Large intestine (tissue), 12 donors: ENCODE measurements at places on chromosomes 2 and 18. TPM values are rescaled to one million over a fixed set of nuclear protein-coding genes. Genes with fewer than 3 reads are reported as not detected.

DYNC1I2 gene
- 98.1 TPM for polyA plus RNA-seq

IL1RL1 gene
- 0.46 TPM for polyA plus RNA-seq

CCNYL1 gene
- 19.6 TPM for polyA plus RNA-seq

CRYGD gene
- 0.52 TPM for polyA plus RNA-seq

TRIM54 gene
- 0.60 TPM for polyA plus RNA-seq

DNA sequence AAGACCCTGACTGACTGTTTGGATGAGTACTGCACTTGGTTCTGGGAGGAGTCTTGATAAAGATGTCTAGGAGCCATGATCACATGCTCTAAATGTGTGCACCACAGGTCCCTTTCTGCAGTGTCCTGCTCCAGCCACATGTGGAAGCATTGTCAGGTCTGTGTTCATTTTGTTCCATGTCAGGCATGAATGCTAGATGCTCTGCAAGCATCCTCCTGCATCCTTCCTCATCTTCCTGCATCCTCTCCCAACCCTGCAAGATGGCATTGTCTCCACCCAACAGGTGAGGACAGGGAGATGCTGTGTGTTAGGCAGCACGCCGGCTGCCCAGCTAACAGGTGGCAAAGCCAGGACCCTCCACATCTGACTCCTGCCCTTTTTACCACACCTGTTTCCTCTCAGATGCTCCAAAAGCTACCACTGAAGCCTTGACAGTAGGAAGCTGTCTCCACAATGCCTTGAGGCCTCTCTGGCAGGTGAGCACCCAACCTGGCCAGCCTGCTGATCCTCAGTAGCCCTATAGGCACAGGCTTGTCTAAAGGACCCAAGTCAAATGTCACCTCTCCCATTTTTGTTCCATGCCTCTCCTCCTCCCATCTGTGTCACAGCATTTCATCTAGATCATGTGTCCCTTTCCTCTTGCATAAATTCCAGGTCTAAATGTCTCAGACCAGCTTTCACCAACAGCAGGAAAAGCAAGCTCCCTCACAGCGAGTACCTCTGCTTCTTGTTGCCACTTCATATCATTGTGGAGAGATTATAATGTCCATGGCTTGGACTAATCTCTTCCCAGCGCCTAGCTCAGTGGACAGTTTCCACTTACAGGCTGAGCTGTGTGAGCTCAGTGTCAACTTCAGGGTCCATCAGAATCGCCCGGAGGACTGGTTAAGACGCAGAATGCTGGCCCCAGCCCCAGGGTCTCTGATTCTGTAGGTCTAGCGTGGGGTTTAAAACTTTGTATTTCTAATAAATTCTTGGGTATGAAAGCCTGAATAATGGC lies 55.0 kb downstream of the TMEM163 start:
- DNase-seq: no peak

GRCh38 chr2:74499267-74499939 lies at the start of gene LBX2:
TSS of gene LBX2 (minus strand) at chr2:74499603. CDS start at chr2:74499537, 66 bp downstream.
- DNase-seq: no peak

GRCh38 chr2:36423172-36423571 lies 67.6 kb downstream of the CRIM1 start:
- peak; percentile 83 for DNase-seq

DNA sequence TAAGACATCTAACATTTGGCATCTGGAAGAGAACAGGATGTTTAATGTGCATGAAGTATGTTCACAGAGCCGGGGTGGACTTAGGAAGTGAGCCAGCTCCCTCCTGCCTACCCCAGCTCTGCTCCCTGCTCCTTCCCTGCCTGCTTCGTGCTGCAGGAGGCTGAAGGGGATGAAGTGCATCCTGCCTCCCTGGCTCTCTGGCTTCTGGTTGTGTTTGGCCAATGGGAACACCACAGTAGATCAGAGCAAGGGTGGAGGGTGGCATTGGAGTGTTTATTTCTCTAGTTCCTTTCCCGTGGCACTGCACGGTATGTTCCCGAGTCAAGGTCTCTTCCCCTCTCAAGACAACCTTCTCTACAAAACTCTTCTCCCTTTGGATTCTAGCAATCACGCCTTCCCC lies 379.9 kb downstream of the CLIP4 start:
- DNase-seq: no peak

- DNase-seq: no peak
Observed at GRCh38 chr2:167215595-167215994, 327.3 kb downstream of the XIRP2 start.

DNA sequence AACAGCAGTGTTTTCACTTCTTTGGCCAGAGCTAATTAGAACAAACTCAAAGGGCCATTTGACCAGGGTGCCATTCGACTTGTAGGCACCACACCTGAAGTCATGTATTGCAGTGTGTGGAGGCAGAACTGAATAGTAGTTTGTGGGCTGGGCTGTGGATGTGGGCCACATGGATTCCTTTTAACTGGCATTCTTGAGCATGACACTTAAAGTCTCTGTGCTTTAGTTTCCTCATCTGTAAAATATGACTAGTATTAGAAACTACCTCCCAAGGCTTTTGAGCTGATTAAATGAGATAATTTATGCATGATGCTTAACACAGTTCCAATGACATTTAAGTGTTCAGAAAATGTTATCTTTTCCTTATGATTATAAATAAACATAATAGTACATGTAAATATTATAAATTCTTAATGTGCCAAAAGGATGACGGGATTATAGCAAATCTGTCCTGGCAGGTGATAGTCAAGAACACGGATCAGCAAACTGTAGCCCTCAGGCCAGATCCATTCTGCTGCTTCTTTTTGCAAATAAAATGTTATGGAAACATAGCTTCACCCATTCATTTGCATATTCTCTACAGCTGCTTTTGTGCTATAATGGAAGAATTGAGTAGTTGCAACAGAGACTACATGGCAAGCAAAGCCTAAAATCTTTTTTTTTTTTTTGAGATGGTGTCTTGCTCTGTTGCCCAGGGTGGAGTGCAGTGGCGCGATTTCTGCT lies 36.3 kb upstream of the CCDC68 start:
- no peak for DNase-seq

DNA sequence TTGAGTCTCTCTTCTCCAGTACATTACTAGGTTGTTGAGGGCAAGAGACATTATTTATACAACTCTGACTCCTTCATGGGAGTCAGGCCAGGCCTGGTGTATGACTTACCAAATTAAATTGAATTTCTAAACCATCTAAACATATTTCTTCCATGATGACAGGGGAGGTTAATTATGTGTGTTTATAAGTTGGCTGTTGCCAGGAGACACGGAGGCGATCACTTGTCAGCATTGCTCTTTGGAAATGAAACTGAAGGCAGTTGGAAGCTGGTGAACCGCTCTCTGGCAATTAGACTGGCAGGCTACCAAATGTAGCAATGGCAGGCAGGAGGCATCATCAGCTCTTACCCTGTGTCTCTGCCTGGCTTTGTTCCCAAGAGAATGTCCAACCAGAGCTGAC lies 241.4 kb downstream of the KCNS3 start:
- DNase-seq: peak; percentile 10

DNA sequence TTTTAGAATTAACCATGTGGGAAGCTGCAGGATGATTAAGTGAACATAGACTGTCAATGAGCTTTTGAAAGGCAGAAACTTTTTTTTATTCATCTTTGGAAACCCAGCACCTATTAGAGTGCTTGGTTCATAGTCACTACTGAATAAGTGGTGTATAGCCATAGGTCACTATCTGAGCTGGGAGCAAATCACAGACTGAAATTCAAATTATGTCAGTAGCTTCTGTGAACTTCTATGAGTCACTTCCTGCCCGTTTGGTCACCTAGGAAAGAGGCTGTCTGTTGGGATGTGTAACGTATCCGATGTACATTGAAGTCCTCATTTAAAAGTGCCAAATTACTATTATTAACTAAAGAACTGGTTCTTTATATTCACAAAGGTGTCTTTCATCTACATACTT lies 20.5 kb upstream of the SLC40A1 start:
- no peak for DNase-seq
